ENCODE measurements at places on chromosomes 7 and 10.
A peak's percentile ranks its signal among the peaks of the same experiment; 100 is the strongest.

DNA sequence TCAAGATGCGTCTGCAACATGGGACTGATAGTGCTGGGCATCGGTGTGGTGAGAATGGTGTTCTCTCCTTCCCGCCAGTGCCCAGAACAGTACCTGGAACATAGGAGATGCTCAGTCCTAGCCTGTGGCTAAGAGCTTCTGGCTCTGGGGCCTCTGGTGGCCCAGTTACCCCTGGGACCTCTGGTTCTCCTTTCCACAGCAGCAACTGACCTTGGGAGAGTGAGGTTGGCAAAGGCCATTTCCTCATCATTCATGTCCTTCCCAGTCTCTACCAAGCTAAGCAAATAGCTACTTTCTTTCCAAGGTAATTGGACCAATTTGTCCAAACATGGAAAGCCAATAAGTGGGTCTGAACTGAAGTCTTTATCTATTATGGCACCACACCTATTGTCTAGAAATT, 11.6 kb upstream of the GOLGA7B start:
- no peak for DNase-seq

DNA sequence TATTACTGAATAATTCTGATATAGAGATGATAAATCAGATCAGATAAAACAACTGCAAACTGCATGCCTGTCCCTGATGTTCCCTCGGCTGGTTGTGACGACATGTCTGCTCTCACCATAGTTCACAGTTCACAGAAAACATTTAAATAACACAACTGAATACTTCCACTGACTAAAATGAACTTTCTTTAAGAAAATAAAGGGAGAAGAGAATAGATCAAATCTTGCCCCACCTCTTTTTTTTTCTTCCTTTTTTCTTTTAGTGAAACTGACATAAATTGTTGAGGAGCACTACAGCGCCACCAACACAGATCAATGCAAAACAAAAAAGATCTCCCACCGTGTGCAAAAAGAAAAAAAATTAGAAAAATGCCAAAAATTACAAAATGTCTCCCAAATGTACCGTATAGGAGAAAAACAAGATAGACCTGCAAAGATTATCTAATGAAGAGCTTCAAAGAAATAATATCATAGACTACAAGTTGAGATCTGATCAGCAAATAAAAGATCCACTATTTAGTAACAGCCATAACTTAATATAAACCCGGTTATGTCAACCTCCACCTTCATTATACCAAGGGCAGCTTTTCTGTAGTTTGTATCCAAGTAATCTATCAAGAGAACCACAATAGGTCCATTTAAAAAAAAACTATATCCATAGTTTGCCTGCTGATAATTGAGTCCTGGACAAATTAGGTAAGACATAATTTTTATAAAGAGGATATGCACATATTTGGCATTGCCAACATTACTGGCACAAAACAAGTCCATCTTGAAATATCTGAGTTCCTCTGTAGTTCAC, 30.7 kb upstream of the EPC1 start:
- peak; percentile 35 for DNase-seq

- DNase-seq: no peak
Measured at GRCh38 chr10:47039562-47039913, 128.3 kb downstream of the PTPN20 start.

DNA sequence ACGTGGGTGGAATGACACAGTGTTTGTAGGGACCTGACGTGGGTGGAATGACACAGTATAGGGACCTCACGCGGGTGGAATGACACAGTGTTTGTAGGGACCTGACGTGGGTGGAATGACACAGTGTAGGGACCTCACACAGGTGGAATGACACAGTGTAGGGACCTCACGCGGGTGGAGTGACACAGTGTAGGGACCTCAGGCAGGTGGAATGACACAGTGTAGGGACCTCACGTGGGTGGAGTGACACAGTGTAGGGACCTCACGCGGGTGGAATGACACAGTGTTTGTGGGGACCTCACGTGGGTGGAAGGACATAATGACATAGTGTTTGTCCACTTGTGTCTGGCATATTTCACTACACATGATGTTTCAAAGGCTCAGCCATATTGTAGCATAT, 19.3 kb downstream of the PPP2R2D start:
- no peak for DNase-seq

- no peak for DNase-seq
Measured at GRCh38 chr10:54125098-54125747, 675.8 kb downstream of the PCDH15 start.

GRCh38 chr10:71277914-71278665, 41.0 kb upstream of the SLC29A3 start:
- no peak for DNase-seq
